Lung (tissue), 17 donors: ENCODE measurements at places on chromosomes 11 and 22. TPM values are rescaled to one million over a fixed set of nuclear protein-coding genes. Genes with fewer than 3 reads are reported as not detected.
A peak's percentile ranks its signal among the peaks of the same experiment; 100 is the strongest.

DNA sequence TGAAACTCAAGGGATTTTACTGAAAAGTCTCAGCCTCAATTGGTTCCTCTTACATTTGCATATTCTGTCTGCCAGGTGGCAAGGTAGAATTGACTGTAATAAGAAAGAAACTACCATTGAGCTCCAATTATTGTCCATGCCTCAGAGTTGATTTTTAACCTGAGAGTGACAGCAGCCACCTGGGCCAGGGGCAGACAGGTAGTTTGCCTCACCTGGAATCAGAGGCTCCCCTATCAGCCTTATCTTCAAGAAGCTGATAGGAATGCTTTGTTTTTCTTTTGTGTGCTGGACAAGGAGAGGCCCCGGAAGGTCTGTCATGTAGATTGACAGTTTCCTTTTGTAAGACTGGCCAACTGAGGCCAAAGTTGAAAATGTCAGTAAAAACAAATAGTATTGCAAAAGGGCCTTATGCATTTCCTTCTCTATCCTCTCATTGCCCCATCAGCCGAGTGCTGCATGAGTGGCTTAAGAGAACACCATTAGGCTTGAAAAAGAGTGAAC, 34.1 kb downstream of the CD44 start:
- DNase-seq: peak; percentile 31
- H3K4me1 ChIP-seq: peaks cover 7% of the 10 kb centered on the region
- H3K27ac ChIP-seq: peak overlapping the region; percentile 73
- no peak overlapping the region for H3K4me3 ChIP-seq

GRCh38 chr11:118436639-118437207, 431 bp downstream of the KMT2A start:
- H3K4me3 ChIP-seq: peak overlapping the region; percentile 89
- H3K4me1 ChIP-seq: peaks cover 4% of the 10 kb centered on the region
- H3K27ac ChIP-seq: peak overlapping the region; percentile 91
- DNase-seq: no peak
- no peaks in the 10 kb centered on the region for H3K27me3 ChIP-seq
- no peaks in the 10 kb centered on the region for H3K36me3 ChIP-seq

GRCh38 chr11:60991457-60991856, 20.0 kb downstream of the CD6 start:
- H3K36me3 ChIP-seq: no peaks in the 10 kb centered on the region
- no peak overlapping the region for H3K27ac ChIP-seq
- H3K4me3 ChIP-seq: no peak overlapping the region
- no peak for DNase-seq
- H3K27me3 ChIP-seq: no peaks in the 10 kb centered on the region

DNA sequence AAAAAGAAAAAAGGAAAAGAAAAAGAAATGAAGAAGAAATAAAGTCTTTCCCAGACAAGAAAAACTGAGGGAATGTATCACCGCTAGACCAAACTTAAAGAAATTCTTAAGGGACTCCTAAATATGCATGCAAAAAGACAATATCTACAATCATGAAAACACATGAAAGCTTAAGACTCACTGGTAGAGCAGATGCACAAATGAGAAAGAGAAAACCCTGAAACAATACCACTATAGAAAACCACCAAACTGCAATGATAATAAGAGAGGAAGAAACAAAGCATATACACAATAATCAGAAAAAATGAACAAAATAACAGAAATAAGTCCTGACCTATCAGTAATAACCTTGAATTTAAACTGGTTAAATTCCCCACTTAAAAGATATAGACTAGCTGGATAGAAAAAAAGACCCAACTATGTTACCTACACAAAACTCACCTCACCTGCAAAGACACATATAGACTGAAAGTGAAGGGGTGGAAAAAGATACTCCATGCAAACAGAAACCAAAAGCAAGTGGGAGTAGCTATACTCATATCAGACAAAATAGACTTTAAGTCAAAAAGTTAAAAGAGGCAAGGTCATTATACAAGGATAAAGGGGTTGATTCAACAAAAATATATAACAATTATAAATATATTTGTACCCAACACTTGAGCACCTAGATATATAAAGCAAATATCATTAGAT, 61.3 kb upstream of the NARS2 start:
- DNase-seq: no peak
- H3K36me3 ChIP-seq: no peaks in the 10 kb centered on the region
- H3K27ac ChIP-seq: no peak overlapping the region
- no peak overlapping the region for H3K4me3 ChIP-seq
- H3K27me3 ChIP-seq: no peaks in the 10 kb centered on the region
- no peaks in the 10 kb centered on the region for H3K4me1 ChIP-seq

GRCh38 chr22:33350961-33351360, 292.8 kb upstream of the SYN3 start:
- H3K27me3 ChIP-seq: no peaks in the 10 kb centered on the region
- H3K4me3 ChIP-seq: no peak overlapping the region
- no peak overlapping the region for H3K27ac ChIP-seq
- no peak for DNase-seq
- H3K4me1 ChIP-seq: no peaks in the 10 kb centered on the region

DNA sequence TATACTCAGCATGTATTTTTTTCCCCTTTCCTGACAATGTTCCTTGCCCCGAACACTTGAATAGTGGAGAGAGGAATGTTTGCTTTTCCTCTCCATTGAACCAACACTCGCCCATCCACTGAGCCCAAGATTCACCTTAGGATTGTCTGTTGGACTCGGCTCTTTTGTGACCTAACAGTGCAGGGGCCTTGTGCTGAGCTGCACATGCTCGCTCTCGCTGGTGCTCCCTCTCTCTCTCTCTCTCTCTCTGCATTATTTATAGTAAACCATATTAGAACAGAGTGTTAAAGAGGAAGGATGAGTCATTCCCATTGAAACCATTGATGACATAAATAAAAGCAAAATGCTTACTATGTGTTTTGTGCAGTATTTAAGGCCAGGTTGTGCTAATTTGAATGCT, 20.7 kb downstream of the ZBTB16 start:
- DNase-seq: no peak
- H3K27ac ChIP-seq: peak overlapping the region; percentile 79
- H3K4me1 ChIP-seq: peaks cover 51% of the 10 kb centered on the region
- no peaks in the 10 kb centered on the region for H3K36me3 ChIP-seq
- H3K27me3 ChIP-seq: no peaks in the 10 kb centered on the region
- H3K4me3 ChIP-seq: no peak overlapping the region

GRCh38 chr11:115161876-115162275, 342.3 kb downstream of the CADM1 start:
- no peaks in the 10 kb centered on the region for H3K36me3 ChIP-seq
- no peaks in the 10 kb centered on the region for H3K27me3 ChIP-seq
- H3K27ac ChIP-seq: no peak overlapping the region
- DNase-seq: no peak
- H3K4me1 ChIP-seq: peaks cover 11% of the 10 kb centered on the region
- no peak overlapping the region for H3K4me3 ChIP-seq

DNA sequence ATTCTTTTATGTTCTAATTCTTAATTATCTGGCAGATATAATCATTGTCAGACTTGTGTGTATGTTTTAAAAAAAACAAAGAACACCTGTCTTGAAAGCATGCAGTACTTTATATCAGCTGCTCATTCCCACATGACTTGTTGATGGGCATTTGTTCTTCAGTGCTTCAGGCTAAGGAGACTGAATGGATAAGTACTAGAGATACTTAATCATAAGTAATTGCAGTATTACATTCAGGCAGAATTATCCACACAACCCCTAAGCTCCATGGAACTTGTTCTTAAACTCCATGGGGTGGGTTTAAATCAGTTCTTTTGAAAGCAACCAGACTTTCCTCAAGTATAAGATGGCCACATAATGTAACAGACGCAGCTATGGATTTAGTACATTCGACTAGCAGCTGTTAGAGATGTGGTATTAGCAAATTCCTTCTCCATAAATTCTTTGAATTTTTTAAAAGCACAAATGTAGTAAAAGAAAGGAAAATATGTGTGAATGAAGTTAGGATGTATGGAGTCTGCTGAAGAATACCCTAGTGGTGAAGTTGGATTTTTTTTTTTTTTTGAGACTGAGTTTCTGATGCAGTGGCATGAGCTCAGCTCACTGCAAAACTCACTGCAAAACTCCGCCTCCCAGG, 3.0 kb downstream of the JAM3 start:
- H3K4me1 ChIP-seq: peaks cover 5% of the 10 kb centered on the region
- H3K4me3 ChIP-seq: no peak overlapping the region
- H3K27ac ChIP-seq: no peak overlapping the region
- H3K36me3 ChIP-seq: no peaks in the 10 kb centered on the region
- no peak for DNase-seq

GRCh38 chr11:108221911-108222573, 396 bp downstream of the NPAT start:
- H3K36me3 ChIP-seq: no peaks in the 10 kb centered on the region
- H3K27ac ChIP-seq: peak overlapping the region; percentile 99
- H3K4me3 ChIP-seq: peak overlapping the region; percentile 89
- no peak for DNase-seq
- H3K4me1 ChIP-seq: peaks cover 18% of the 10 kb centered on the region
- no peaks in the 10 kb centered on the region for H3K27me3 ChIP-seq

DNA sequence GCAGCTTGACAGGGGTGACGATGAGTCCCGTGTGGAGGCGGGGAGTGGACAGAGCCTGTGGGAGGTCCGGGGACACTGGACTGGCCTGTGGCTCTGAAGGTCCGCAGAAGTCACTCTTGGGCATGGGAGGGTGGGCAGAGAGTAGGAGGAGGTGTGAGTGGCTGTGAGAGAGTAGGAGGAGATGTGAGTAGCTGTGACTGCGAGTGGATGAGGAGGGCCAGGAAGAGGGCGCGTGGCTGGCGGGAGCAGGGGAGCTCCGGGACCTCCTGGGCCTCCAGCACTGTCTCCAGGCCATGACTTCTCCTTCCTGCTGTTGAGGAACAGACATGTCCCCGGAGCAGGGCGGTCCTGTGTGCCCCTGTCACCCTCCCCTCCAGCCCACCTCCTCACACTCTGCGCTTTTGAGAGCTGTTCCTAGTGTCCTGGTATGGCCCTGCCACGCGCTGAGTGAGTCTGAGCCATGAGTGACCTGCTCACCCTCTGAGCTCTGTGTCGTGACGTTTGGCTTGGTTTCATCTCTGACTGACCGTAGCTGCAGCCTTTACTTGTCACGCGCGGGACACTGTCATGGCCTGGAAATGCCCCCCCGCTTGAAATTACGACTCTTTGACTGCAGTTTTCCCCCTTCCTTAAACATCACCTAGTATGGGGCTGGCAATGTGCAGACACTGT, 391.5 kb downstream of the TBC1D22A start:
- no peaks in the 10 kb centered on the region for H3K4me1 ChIP-seq
- DNase-seq: peak; percentile 50
- H3K27me3 ChIP-seq: no peaks in the 10 kb centered on the region

DNA sequence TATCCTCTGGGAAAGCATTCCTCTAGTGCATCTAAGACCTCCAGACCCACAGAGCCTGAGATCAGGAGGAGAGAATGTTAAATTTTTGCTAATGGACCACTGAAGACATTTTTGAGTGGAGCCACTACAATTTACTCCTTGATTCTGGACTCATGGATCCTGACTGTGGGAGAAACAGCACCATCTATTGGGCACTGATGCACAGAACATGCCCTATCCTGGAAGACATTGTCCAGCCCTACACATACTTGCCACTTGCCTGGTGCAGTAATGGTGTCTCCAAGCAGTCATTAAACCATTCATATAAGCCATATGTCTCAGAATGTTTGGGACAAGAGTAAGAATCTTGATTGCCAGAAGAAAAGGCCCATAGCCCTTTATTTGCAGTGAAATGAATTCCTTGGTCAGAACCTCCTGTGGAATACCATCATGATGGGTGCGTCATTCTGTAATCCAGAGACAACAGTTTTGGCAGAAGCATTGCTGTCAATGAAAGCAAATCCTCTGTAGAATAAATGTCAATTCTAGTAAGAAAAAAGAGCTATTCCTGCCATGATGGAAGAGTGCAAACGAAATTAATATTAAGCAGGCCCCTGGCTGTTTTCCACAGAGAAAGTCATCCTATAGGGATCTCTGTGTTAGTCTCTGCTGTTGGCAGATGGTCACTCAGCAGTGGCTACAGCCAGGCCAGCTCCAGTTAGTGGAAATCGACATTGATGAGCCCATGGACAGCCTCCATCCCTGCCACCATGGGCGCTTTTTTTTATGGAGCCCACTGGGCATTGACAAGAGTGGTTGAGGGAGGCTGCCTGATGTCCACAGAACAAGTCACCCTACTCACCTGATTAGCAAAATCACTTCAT, 43.5 kb downstream of the GGTLC2 start:
- no peaks in the 10 kb centered on the region for H3K36me3 ChIP-seq
- no peaks in the 10 kb centered on the region for H3K4me1 ChIP-seq
- no peak overlapping the region for H3K27ac ChIP-seq
- peak; percentile 69 for DNase-seq
- no peaks in the 10 kb centered on the region for H3K27me3 ChIP-seq

DNA sequence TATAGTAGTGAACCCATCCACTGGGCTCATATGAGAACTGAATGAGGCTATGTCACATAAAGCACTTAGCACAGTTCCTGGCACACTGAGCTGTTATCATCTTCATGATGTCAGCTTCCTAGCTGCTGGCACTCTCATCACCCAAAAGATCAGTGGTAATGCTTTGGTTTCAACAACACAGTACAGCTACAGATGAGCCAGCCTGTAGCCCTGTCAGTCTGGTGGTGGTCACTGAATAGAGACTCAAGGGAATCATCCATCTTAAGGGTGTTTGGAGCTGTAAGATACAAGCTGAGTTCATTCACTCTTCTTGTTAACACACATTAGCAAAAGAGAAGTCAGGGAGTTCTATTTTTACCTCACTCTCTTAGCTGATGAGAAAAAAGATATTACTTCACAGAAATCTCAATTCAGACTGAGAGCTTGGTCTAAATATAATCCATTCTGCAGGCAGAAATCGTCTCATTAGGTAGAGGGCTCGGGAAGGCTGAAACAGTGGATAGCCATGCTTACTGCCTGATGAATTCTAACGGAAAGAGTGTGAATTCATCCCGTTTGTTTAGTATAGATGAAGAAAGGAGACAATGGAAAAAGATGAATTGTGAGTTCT, 6.3 kb upstream of the SLC1A2 start:
- DNase-seq: no peak
- H3K4me1 ChIP-seq: peaks cover 1% of the 10 kb centered on the region
- H3K27me3 ChIP-seq: peaks cover 32% of the 10 kb centered on the region
- no peak overlapping the region for H3K27ac ChIP-seq
- no peaks in the 10 kb centered on the region for H3K36me3 ChIP-seq
- no peak overlapping the region for H3K4me3 ChIP-seq

GRCh38 chr11:126518972-126519690, 163.6 kb downstream of the ST3GAL4 start:
- no peak for DNase-seq
- H3K27ac ChIP-seq: no peak overlapping the region
- no peaks in the 10 kb centered on the region for H3K27me3 ChIP-seq
- no peak overlapping the region for H3K4me3 ChIP-seq
- H3K36me3 ChIP-seq: no peaks in the 10 kb centered on the region

Gene SYT7
- 4.8 TPM for total RNA-seq

Gene TBX10
- total RNA-seq: not detected

Gene PGM2L1
- 7.9 TPM for total RNA-seq

Gene MYO18B
- 0.09 TPM for total RNA-seq

Gene OR4B1
- not detected for total RNA-seq

Gene CATSPER1
- total RNA-seq: not detected

Gene KDM4D
- total RNA-seq: 0.89 TPM
